ENCODE measurements at places on chromosomes 4 and X.

- DNase-seq = no peak
These were observed 276.5 kb upstream of the AGTR2 start for GRCh38 chrX:115894087-115894486.

DNA sequence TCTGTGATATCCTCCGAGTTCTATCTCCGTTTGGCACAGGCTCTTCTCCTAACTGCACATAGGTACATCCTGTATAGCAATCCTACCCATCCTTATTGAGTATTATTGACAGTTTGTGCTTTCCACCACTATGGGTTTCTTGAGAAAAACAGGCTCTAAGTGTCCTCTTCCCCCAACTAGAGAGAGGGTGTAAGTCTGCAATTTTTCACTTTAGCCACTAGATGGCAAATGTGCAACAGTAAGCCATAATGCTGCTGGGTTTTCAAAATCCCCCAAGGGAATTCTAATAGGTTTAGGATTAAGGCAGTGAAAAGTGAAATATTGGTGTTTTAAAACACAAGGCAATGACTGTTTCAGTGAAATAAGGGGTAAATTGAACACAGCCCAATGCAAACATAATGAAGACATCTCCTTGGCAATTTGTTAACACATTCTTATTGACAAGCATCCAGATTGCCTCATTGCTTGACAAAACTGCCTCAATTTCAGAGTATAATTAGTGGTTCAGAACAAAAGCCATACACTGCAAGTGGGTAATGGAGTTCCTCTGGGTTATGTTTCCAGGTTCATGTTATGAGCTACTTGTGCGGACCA lies 239.0 kb upstream of the HTR2C start:
- no peak for DNase-seq

GRCh38 chr4:6563935-6564645 lies 10.9 kb upstream of the MAN2B2 start:
- DNase-seq = no peak

DNA sequence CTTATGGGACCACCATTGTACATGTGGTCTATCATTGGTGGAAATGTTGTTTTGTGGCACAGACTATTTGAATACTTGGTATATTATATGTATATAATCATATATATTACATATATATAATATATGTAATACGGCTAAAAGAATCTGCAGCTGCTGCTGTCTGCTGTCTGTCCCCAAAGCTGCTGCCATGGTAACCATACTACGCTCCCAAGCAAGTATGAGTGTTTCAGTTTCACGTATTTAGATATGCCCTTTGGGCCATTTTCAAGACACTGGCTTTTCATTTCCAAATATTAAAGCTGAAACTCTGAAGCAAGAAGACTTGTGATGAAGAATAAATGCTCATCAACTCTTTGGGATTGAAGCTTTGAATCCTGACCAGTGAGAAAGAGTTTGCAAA lies 42.0 kb upstream of the ARSJ start:
- DNase-seq = no peak

DNA sequence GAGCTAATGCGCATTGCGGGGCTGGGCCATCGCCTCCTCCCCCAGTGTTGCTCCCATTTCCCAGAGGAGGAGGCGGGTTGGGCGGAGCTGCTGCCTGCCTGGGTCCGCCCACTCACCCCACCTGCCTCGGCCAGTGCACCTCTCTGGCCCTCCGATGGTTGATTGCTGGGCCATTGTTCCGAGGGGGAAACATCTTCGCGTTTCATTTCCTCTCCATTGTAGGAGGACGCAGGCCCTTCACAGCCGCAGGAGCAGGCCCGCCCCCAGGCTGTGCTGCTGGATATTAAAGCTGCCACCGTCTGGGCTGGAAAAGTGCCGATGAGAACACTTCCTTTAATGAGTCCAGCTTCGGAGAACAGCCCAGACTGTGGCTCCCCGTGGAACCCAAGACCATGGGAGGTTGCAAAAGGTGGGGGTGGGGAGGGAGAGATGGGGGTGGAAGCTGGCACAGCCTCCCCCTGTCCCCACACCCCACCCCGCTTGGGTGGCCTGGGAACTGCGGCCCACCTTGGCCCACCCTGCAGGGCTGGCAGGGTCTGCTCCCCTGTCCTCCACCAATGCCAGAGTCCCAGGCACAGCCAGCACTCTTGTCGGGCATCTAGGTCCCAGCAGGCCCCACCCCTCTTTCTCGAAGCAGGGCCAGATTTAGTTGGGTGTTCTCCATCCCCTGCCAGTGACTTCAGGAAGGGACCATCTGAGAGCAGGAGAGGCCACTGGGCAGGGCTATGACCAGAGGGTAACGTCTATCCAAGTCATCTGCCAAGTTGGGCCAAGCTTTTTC lies 96.6 kb downstream of the ADRA2C start:
- no peak for DNase-seq

- no peak for DNase-seq
These were observed 670.7 kb downstream of the PCDH7 start for GRCh38 chr4:31390849-31391248.

GRCh38 chr4:38865445-38865844 lies 2.2 kb upstream of the FAM114A1 start:
- no peak for DNase-seq

DNA sequence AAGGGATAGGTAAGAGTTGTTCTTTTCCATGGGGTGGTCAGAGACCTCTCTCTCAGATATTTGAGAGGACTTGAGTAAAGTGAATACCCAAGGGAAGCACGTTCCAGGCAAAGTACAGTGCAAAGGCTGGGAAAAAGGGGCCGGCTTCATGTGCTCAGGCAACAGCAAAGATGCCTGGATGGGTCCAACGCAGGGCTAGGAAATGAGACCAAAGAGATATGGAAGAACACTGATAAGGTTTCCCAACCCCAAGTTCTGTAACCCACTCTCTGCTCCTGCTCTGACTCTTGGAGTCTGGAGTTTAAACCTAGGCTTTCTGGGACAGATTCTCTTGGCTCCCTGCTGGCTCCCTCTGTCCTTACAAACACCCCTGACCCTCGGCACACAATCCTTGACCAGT lies 36.2 kb upstream of the PROM1 start:
- DNase-seq = no peak

GRCh38 chrX:9832811-9833210 lies 46.6 kb downstream of the SHROOM2 start:
- DNase-seq = no peak

- DNase-seq = no peak
These were observed 40.1 kb upstream of the MSANTD1 start for GRCh38 chr4:3208826-3209225.

- no peak for DNase-seq
These were observed 16.3 kb downstream of the PDS5A start for GRCh38 chr4:39961311-39961877.

DNA sequence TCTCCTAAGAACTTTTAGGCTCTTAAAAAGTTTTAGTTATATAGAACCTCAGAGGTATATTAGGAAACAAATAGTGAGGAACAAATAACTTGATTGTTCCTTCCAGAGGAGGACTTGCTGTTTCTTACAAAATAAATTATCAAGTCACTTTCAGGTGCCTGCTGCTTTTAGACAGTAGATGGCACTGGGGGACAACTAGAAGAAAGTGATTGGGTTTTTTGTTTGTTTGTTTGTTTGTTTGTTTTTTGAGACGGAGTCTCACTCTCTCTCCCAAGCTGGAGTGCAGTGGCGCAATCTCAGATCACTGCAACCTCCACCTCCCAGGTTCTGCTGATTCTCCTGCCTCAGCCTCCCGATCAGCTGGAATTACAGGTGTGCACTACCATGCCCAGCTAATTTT lies 35.4 kb upstream of the CDKL5 start:
- DNase-seq = no peak

Measured in stimulated activated CD8-positive, alpha-beta memory T cell treated with anti-CD3 and anti-CD28 coated beads, Interleukin-4, amount 100 ng/mL, for 24 hours (primary cell).